Uterus (tissue), 4 donors: ENCODE measurements at places on chromosomes 5 and 9. TPM values are rescaled to one million over a fixed set of nuclear protein-coding genes. Genes with fewer than 3 reads are reported as not detected.

Gene FST
- 10.0 TPM for total RNA-seq

Gene ADAMTS13
- total RNA-seq: 4.9 TPM

Gene TMEM203
- total RNA-seq: 53.3 TPM

DNA sequence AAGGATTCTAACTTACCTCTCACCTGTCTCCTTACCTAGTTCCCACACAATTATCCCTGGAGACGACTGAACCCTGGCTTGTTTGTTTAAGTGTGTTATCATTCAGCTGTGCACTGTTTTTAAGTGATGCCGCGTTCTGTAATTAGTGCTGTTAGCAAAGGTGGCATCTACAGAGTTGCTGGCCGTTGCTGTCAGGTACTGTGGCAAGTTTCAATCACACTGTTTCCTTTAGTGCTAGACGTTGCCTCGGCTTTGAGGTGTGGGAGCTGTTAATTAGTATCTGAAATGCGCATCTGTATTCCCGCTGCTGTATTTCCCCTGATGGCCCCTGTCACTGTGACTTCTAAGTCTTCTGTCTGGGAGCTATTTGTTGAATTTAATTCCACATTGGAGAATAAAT, 193.8 kb upstream of the GAS1 start:
- no peak overlapping the region for H3K27ac ChIP-seq
- DNase-seq: no peak
- H3K4me3 ChIP-seq: no peak overlapping the region
- H3K27me3 ChIP-seq: no peaks in the 10 kb centered on the region

GRCh38 chr9:95991326-95991725, 115.8 kb downstream of the ERCC6L2 start:
- no peaks in the 10 kb centered on the region for H3K27me3 ChIP-seq
- no peak overlapping the region for H3K27ac ChIP-seq
- H3K36me3 ChIP-seq: no peaks in the 10 kb centered on the region
- DNase-seq: no peak

DNA sequence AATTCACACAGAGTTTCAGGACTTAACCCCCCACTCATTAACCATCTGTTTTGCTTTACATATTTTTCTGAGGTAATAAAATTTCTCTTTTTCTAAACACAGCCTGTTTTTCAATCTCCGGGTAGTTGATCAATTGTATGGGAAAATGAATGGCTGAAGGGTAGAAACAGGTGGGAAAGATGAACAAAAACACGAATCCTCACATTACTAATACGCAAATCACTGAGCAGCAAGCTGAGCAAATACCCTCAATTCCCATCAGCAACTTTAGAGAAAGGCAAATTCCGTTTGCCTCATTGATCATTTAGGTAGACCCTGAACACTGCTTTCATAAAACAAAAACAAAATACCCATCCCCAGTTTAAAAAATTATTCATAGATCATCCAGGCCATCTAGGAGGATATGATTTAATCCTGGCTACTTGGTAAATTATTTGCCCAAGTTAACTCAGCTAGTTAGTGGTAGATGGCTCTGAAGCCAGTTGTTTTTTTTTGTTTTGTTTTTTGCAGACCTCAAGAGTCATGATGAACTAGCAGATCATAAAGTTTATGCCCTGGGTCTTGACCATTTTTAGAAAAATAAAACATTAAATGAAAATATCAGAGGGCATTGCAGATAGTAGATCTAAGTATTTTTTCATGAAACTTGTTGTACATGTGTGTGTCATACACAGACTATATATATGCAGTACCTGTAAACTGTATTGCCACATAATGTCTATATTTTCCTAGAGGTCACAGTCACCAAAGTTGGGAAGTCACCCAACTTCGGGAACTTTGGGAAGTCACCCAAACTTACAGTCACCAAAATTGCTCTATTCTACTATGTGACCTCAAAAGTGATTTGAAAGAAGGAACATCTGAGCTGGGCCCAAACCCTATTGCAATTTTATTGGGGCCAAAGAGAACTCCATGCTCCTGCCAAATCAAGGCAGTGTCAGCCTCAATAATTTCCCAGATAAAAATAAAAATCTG, 1.6 kb upstream of the CD274 start:
- peak overlapping the region; percentile 87 for H3K27ac ChIP-seq
- H3K27me3 ChIP-seq: no peaks in the 10 kb centered on the region
- no peaks in the 10 kb centered on the region for H3K36me3 ChIP-seq
- no peak overlapping the region for H3K4me3 ChIP-seq

DNA sequence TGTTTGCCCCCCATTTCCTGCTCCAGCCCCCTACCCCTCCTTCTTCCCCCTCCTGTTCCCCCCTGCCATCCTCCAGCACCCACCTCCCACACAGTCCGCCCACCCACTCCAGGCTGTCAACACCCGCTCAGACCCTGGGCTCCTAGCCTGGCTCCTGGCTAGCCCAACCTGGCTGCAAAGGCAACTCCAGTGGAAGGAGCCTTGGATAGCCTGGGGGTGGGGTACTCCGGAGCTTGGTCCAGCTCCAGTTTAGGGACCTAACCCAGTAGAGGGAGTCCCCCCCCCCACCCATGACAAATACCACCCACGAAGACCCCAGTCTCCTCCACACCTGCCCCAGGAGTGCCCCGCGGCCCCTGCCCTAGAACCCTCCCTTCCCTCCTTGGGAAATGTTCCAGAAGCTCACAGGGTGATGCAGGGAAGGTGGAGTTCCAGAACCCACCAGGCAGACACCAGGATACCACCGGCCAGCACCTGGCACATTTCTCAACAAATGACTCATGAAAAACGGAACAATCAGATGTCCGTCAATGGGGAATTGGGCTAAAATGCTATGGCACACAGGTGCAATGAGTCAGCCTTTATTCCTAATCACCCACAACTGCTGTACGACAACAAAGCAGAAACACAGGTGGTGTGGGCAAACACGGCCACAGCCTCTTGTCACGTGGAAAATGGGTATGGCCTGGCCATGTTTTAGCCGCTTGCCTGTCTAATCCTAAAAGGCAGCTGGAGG, 901 bp upstream of the SLC12A7 start:
- no peak overlapping the region for H3K4me3 ChIP-seq
- H3K36me3 ChIP-seq: no peaks in the 10 kb centered on the region
- H3K4me1 ChIP-seq: peaks cover 5% of the 10 kb centered on the region
- H3K27ac ChIP-seq: no peak overlapping the region
- DNase-seq: no peak

GRCh38 chr5:63439537-63439936, 522.7 kb downstream of the HTR1A start:
- H3K4me3 ChIP-seq: no peak overlapping the region
- no peak overlapping the region for H3K27ac ChIP-seq
- no peak for DNase-seq
- no peaks in the 10 kb centered on the region for H3K27me3 ChIP-seq
- no peaks in the 10 kb centered on the region for H3K4me1 ChIP-seq
- H3K36me3 ChIP-seq: no peaks in the 10 kb centered on the region
